ENCODE measurements at places on chromosomes 7 and 10.

DNA sequence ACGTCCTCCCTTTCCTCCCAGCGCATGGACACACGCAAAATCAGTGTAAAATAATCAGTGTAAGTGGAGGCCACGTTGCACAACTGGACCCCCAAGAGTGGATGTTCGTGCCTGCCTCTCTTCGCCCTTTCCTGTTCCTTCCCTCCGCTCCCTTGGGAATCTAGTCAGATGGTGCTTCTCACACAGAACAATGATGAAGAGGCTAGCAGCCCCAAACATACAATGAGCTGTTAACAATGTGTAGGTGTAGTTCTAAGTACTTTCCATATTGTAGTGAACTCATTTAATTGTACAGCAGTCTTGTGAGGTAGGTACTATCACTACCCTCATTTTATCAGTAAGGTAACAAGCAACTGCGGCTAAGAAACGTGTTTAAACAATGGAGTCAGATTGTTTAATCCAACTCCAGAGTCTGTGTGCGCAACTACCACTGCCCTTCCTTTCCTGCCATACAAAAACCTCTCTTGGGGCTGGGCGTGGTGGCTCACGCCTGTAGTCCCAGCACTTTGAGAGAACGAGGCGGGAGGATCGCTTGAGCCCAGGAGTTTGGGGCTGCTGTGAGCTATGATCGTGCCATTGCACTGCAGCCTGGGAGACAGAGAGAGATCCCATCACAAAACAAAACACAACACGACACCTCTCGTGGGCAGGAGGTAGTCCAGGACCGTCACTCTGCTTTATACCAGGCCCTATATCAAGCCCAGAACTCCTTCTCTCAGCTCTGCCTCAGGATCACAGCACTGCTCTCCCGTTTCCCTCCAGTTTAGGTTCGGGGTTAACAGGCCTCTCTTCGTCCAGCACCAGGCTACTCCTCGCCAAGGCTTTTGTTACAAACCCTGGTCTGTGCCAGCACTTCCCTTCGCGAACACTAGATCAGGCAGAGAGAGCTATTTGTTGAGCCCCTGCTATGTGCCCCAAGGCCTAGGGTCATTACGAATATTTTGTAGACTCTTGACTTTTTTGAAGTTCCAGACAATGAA lies 1.1 kb downstream of the FKBP9 start:
- DNase-seq = no peak

GRCh38 chr10:29877793-29878491 lies 181.4 kb downstream of the JCAD start:
- no peak for DNase-seq

DNA sequence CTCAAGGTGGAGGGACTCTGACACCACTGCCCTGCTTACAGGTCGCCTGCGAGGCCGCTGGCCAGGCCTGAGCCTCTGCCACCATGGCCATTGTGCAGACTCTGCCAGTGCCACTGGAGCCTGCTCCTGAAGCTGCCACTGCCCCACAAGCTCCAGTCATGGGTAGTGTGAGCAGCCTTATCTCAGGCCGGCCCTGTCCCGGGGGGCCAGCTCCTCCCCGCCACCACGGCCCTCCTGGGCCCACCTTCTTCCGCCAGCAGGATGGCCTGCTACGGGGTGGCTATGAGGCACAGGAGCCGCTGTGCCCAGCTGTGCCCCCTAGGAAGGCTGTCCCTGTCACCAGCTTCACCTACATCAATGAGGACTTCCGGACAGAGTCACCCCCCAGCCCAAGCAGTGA lies 2.8 kb downstream of the LZTS2 start:
- DNase-seq = no peak

- DNase-seq = no peak
Observed at GRCh38 chr10:32033171-32033570, 23.1 kb downstream of the KIF5B start.

DNA sequence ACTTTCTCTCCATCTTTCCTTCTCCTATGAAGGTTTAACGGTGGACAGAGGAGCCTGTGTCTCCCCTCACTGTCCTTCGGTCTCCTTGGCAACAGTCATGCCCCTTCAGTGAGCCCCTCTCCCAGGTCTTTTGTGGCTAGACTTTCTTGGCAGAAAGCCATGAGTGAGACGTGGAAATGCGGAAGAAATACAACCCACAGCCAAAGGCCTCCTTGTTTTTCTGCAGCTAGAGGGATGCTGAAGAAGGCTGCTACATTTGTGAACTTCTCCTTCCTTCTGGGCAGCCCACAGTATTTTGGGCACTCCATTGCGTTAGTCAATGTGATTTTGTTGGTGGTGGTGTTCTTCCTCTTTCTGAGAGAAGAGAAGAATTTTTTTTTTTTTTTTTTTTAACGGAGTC lies 333.7 kb upstream of the PODXL start:
- DNase-seq = no peak

GRCh38 chr10:125154529-125154928 lies 5.8 kb downstream of the CTBP2 start:
- DNase-seq = no peak

DNA sequence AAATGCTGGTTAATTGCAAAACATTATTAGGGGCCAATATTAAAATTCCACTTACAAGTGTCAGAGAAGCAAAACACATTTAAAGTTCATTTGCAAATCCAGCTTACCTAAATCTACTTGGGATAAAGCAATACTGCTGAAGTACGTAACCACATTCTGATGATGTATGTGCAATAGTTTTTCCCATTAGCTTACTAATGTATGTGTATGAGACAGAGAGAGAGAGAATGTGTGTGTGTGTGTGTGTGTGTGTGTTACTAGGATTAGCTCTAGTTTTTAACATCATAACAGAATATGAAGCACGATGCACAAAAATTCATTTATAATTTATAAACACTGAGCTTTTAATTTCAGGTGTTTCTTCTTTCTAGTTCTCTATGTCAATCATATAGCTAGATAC lies 1074.2 kb upstream of the C7orf33 start:
- DNase-seq = no peak

- no peak for DNase-seq
Observed at GRCh38 chr7:34070511-34071323, 165.4 kb downstream of the BMPER start.

DNA sequence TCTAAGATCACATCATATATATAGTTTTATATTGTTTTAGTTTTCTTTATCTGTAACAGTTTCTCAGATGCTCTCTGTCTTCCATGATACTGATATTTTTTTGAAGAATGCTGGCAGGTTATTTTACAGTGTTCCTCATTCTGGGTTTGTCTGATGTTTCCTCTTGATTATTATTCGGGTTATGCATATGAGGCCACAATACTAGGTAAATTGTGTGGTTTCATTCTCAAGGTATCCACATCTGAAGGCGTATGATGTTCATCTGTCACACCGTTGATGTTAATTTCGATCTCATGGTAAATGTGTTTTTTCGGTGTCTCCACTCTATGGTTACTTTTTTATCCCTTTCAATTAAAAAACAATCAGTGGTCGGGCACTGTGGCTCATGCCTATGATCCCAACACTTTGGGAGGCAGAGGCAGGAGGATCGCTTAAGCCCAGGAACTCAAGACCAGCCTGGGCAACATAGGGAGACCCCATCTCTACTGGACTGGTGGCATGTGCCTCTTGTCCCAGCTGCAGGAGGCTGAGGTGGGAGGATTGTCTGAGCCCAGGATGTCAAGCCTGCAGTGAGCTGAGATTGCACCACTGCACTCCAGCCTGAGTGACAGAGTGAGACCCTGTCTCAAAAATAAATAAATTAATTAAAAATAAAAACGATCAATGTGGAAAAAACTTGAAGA lies 108.9 kb downstream of the TPST1 start:
- DNase-seq = no peak

Data from SK-N-MC (cell line).